CD4-positive, alpha-beta T cell (primary cell): ENCODE measurements at places on chromosomes 7 and 10.

DNA sequence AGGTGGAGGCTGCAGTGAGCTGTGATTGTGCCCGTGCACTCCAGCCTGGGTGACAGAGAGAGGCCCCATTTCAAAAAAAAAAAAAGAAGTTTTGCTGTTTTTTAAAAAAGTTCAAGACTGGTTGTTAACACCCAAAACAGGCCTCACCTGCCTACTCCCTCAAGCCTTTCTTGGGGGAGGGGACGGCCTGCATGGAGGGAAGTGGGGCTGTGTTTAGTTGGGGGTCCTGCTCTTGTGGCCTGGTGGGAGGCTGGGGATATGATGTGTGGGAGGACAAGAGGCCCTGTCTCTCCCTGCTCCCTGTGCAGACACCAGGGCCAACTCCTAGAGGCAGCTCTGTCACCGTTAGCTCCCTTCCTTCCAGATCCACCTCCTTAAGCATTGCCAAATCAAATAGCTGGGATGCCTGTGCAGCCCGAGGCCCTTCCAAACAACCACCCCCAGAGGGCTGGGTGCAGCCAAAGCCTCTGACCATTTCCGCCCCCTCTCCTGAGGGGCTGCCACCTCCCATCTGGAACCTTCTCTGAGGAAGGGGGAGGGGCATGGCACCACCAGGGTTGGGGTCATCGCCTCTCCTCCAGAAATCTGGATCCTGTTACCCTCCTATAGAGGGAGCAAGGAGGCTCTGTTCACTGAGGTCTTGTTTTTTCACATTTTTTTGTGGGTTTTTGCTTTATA lies 32.9 kb upstream of the ANKRD2 start:
- no peak for DNase-seq

DNA sequence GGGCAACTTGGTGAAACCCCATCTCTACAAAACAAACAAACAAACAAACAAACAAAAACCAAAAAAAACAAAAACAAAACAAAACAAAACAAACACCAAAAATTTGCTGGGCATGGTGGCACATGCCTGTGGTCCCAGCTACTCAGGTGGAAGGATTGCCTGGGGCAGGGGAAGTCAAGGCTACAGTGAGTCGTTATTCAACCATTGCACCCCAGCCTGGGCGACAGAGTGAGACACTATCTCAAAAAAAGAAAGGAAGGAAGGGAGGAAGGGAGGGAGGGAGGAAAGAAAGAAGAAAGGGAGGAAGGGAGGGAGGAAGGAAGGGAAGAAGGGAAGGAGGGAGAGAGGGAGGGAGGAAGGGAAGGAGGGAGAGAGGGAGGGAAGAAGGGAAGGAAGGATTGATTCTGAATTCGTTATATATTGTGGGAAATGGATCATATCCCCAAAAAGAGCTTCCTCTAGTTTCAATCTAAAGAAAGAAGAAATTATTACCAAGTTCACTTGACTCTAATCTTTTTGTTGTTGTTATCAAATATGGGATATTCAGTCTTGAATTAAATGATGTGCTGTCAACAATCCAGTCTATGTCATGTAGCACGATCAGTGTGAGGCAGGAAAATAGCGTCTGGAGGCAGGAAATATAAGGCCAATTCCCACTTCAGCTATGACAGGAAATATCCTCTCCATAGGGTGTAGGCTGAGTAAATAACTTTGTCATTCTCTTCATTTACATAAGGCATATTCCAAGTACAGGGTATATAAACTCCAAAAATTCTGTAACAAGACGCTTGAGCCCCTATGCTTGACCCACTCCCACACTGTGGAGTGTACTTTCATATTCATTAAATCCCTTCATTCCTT lies 26.2 kb upstream of the TRIM24 start:
- DNase-seq: no peak

- DNase-seq: no peak
Measured at GRCh38 chr7:44385434-44386138, 60.2 kb upstream of the CAMK2B start.

- DNase-seq: no peak
Measured at GRCh38 chr7:136845899-136846465, 22.5 kb upstream of the CHRM2 start.
